ENCODE measurements at places on chromosomes 13 and 19.

DNA sequence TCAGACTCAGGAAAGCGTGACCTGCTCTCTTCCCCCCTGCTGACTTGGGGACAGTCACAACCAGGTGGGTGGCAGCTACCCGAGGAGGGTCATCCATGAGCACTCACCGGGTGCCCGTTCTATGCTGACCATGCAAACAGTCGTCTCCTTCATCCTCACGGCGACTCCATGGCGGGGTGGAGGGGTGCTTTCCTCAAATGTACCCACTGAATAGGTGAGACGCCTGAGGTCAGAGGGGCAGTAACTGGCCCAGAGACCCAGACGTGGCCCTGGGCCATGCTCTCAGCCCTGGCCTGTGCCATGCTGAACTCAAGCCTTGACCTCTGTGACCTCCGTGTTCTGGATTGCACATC is 59.2 kb upstream of the TPM4 start:
- DNase-seq: peak; percentile 12

DNA sequence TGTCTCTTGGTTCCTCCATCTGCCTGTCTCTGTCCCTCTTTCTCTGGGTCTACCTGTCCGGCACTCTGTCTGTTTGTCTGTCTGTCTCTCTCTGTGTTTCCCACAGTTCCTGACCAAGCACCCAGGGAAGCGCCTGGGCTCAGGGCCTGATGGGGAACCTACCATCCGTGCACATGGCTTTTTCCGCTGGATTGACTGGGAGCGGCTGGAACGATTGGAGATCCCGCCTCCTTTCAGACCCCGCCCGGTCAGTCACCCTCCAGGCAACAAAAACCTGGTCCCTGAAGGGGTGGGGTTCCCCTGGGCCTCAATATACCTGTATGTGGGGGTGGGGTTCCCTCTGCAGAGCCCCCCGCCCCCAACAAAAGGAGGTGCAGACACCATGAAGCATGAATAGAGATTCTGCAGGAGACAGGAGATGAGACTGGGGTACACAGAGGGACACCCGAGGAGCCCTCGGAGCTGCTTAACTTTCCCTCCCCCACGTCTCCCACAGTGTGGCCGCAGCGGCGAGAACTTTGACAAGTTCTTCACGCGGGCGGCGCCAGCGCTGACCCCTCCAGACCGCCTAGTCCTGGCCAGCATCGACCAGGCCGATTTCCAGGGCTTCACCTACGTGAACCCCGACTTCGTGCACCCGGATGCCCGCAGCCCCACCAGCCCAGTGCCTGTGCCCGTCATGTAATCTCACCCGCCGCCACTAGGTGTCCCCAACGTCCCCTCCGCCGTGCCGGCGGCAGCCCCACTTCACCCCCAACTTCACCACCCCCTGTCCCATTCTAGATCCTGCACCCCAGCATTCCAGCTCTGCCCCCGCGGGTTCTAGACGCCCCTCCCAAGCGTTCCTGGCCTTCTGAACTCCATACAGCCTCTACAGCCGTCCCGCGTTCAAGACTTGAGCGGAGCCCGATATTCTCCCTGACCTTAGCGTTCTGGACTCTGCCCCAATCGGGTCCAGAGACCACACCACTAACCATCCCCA is 2.6 kb upstream of the CACNG7 start:
- DNase-seq: peak; percentile 79

- no peak for DNase-seq
Observed at GRCh38 chr13:113149711-113150549, 8.5 kb upstream of the PROZ start.

DNA sequence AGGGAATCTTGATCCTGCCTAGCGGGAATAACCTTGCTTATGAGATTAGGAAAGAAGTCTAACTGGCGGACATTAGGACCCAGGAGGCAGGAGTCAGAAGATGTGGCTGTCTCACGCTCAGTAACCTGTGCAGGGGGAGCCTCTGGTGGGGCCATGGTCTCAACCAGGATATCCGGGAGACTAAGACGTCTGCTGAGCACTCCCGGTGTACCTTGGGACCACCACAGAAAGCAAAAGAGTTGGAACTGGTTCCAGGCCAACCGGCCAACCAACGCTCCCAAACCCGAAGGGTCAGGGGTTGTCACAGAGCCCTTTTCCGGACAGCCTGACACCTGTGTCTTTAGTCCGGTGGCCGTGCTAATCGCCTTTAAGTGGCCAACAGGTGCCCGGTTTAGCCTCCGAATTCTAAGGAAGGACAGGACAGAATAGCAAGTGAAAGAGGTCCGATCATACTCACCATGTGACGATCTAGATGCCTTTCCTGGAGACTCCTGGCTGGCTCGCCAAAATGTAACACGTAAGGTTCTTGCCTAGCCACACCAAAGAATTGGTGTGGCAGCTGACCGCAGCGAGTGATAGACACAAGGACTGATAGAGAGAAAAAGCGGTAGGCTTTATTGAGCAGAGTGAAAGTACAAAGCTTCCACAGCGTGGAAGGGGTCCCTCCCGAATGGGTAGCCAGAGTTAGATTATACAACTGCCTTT is 103.9 kb upstream of the DIAPH3 start:
- peak; percentile 22 for DNase-seq

DNA sequence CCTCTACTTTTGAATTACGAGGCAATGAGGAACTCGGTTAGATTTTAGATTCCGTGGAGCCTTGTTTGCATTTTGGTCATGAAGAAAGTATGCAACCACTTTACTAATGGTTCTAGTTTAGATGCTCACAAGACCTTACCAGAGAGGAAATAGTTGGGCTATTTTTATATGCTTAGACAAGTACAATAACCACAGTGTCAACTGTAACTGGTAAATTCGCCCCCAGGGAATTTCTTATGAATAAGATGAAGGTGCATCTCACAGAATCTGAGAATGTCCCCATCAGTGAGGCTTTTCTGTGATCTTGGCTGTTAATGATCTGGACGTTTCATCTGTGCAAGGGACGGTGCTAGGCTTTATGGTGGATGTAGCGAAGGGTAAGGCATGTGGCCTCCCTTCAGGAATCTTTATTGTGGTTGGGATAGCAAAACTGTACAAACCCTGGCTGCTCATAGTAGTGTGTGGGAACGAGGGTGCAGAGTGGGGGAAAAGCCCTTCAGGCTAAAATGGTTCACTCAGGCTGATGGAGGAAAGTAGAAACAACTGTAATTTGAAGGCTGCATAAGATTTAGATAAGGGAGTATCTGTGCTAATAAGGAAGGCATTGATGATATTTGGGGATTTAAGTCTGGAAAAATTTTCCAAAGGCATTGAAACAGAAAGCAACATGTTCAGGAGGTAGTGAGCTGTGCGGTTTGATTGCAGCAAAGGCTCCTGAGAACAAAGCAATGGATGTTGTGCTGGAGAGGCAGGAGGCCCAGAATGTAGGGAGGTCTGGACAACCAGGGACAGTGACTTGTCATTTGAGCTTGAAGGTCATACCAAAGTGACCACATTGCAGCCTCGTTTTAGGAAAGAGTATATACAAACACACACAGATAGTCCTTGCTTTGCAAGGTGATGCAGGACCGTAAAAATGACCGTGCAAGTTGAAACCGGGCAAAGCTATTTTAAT is 28.4 kb downstream of the UBAC2 start:
- no peak for DNase-seq

DNA sequence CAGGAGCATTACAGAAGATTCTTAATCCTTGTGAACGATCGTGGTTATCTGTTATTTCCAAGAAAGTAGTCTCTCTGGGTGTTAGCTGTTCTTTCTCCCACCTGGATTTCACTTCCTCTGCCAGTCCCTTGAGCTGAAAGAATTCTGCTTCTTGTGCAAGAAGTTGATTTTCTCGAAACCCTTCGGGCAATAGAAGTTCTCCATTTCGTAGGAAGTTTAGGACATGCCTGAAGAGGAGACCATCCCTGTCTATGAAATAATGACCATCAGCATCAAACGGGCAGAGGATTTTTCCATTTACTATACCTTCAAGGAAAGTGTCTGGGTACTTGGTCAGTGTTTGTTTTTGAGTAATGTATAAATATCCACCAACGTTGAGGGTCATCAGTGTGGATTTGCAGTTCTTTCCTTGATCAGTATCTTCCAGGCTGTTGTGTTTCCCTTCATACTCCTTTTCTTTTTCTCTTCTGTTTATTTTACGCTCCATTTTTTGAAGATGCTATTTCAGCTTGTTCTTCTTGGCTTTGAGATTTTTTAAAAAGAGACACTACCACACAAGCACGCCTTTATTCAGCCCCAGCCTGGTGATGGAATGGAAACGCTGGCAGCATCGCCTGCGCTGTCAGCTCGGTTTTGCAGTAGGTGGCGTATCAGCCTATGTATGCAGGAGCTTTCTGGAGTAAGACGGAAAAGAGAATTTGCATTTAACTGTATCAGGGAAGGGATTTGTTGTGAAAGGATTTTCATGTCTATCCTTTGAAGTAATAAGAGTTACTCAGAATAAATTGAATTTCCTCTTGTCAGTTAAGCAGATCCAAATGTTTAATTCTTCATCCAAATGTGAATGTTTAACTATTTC is 6.5 kb downstream of the KCTD4 start:
- no peak for DNase-seq

- no peak for DNase-seq
Observed at GRCh38 chr13:109783815-109784589, 2.4 kb downstream of the IRS2 start.

DNA sequence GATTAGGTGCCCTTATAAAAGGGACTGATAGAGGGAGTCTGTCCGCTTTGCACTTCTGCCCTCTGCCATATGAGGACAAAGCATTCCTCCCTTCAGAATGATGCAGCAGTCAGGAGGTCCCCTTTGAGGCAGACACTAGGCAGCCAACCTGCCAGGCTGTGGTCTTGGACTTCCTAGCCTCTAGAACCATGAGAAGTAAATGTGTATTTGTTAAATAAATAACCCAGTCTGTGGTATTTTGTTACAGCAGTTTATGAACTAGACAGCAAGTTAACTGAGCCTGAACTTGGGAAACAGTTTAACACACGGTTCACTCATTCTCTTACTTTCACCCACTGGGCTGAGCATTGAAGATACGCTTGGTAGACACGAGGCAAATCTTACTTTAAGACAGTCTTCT is 313.2 kb downstream of the UQCRFS1 start:
- DNase-seq: no peak

- no peak for DNase-seq
Observed at GRCh38 chr13:44605275-44605674, 29.1 kb upstream of the TSC22D1 start.

DNA sequence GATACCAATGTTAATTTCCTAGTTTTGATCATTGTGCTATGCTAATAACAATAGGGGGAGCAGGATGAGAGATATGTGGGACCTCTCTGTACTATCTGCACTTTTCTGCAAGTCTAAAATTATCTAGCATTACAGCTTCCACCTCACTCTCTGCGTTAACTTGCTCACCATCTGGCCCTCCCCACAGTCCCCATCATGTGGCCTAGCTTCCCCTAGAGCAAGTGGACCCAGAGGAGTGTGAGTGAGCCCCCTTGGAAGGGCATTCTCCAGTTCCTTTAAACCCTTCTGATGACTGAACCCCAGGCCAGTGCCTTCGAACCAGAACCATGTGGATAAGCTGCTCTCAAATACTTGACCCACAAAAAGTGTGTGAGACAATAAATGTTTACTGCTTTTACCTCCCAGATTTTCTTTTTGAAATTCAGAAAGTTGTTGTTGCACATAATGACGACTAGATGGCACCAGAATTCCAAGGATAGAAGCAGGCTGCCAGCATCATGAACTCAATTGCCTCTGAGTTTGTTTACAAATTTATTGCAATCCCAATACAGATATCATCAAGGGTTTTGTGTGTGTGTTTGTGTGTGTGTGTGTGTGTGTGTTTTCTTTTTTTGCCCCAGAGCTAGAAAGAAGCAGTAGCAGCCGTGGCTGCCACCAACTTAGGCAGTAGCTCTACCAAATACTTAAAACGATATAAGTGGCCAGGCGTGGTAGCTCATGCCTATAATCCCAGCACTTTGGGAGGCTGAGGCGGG is 49.0 kb upstream of the ZNF780A start:
- DNase-seq: peak; percentile 27

DNA sequence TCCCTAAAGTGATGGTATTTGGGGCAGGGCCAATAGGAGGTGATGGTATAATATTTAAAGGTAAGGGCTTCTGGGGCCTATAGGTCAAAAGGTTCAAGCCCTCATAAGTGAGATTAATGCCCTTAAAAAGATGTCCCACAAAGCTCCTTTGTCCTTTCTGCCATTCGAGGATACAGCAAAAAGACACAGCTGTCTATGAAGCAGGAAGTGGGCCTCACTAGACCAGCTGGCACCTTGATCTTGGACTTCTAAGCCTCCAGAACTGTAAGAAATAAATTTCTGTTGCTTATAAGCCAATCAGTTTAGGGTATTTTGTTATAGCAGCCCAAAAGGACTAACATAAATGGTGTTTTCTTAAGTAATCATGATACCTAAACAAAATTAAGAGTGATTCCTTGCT is 27.2 kb upstream of the POU4F1 start:
- DNase-seq: no peak

GRCh38 chr19:10421240-10422045 is 1.1 kb downstream of the PDE4A start:
- DNase-seq: no peak

DNA sequence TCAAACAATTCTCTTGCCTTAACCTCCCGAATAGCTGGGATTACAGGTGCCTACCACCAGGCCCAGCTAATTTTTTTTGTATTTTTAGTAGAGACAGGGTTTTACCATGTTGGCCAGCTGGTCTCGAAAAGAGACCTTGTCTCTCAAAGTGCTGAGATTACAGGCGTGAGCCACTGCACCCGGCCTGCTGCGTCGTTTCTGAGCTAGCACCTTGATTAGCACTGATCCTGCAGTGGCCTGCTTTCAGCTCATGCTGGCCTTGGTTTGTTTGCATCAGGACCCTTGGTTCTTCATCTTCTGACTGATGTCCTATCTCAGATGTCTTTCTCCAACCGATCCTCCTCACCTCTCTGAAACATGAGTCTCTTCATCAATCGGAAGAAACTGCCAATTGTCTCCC is 4.9 kb upstream of the TFDP1 start:
- DNase-seq: no peak

DNA sequence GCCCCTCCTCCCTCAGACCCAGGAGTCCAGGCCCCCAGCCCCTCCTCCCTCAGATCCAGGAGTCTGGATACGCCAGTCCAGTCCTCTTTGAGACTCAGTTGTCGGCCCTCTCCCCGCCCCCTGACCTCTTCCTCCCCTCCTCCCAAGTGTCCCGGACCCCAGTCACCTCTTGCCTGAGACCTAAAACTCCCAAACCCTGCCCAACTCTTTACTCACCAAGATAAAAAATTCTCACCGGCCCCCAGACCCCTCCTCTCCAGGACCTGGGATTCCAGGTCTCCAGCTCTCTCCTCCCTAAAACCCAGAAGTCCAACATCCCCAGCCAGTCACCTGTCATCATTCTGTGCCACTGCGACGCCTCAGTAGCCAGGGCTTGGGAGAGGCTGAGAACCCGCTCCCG is 1.4 kb upstream of the HSD17B14 start:
- no peak for DNase-seq

DNA sequence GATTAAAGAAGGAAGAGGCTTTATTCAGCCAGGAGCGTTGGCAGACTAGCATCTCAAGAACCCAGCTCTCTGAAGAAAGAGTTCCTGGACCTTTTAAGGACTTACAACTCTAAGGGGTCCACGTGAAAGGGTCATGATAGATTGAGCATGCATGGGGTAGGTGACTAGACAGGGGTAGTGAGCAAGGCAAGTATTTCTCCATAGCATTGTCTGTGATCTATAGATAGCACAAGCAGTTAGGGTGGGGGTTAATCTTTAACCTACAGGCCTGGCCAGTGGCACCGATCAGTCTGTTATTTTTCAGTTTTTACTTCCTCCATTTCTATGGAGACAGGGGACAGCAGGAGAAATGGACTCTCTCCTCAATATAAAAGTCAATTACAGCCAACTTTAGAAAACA is 983.7 kb downstream of the SLITRK1 start:
- no peak for DNase-seq

All from activated T-cell treated with anti-CD3 and anti-CD28 coated beads, Interleukin-2, amount 50 U/mL, for 1 hour (primary cell).